Effector memory CD8-positive, alpha-beta T cell (primary cell): ENCODE measurements at places on chromosomes 2 and 18.

DNA sequence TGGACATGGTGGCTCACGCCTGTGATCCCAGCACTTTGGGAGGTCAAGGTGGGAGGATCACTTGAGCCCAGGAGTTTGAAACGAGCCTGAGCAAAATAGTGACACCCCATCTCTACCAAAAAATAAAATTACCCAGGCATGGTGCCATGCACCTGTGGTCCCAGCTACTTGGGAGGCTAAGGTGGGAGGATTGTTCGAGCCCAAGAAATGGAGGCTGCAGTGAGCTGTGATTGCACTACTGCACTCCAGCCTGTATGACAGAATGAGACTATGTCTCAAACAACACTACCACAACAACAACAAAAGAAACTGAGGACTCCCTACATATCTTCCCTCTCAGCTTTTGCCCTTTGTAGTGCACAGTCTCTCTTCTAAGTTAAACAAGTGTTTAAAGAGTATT lies 53.3 kb upstream of the UPP2 start:
- no peaks in the 10 kb centered on the region for H3K4me1 ChIP-seq
- H3K4me3 ChIP-seq: no peak overlapping the region
- no peaks in the 10 kb centered on the region for H3K36me3 ChIP-seq
- H3K27ac ChIP-seq: no peak overlapping the region
- H3K27me3 ChIP-seq: peaks cover 44% of the 10 kb centered on the region
- no peak for DNase-seq

DNA sequence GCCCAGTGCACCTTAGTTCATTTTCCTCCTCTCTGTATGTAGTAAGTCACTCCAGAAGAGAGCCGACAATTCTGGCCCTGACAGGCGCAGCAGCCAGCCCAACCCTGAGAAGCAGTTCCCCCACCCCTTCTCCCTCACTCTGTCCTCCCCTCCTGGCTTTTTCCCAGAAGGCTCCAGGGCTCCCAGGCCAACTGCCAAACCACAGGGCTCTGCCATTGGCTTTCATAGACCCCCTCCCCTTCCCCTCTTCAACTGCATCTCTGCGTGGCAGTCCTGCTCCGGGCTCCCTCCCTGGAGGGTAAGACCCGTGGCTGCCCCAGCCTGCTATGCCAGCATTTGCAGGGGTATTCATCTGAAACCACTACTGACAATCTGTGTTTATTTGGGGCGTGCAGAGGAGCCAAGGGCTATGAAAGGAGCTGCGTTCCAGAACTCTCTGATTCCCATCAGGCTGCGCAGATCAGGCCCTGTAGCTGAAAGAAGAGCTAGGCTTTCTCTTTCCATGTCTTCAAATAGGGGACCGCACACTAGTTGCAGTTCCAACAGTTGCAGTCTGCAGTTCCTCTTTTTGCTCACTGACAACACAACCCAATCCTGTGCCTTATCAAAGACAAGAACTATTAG lies 388.6 kb upstream of the TNP1 start:
- H3K4me1 ChIP-seq: peaks cover 1% of the 10 kb centered on the region
- no peak overlapping the region for H3K4me3 ChIP-seq
- DNase-seq: no peak
- H3K27ac ChIP-seq: no peak overlapping the region
- peaks cover 8% of the 10 kb centered on the region for H3K27me3 ChIP-seq

DNA sequence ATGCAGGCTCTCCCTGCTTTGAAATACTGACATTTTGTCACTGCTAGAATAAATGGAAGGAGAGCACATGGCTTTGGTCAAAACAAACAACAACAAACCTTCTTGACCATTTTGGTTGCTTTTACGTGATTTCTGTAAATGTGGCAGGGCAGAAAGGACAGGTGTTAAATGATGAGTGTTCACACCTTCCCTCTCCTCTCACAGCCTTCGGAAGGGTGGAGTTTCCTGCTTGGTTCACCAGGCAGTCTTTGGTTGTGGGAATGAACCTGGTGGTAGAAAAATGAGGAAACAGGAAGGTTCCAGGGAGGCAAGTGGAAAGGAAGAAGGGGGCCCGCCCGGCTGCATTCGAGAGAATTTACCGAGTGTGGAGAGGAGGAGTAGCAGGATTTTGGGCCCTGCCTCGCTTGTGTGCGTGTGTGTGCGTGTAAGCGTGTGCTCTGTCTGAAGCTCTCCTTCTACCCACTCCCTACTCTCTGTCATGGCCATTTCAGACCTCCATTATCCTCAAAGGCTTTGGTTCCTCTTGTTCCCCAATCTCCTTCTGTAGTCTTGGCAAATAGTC lies 23.7 kb upstream of the SPP2 start:
- H3K36me3 ChIP-seq: peaks cover 8% of the 10 kb centered on the region
- DNase-seq: no peak
- peak overlapping the region; percentile 84 for H3K4me3 ChIP-seq
- H3K4me1 ChIP-seq: peaks cover 61% of the 10 kb centered on the region
- no peaks in the 10 kb centered on the region for H3K27me3 ChIP-seq

DNA sequence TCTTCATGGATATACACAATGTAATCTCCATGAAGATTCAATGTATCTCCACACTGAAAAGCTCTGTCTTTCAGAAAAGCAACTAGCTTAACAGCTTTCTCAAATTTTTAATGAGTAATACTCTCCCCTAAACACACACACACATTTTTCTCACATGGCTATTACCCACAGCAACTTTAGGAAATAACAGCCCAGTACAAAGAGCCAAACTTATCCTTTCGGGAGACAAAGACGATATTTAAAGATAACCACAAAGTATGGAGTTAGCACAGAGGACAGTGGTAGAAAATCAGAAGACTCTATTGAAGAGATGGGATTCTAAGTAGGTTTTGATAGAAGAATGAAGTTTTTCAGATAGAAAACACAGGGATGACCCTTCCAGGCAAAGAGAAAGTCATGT lies 394.9 kb upstream of the TRIB2 start:
- no peak overlapping the region for H3K27ac ChIP-seq
- no peaks in the 10 kb centered on the region for H3K4me1 ChIP-seq
- H3K27me3 ChIP-seq: peaks cover 29% of the 10 kb centered on the region
- H3K4me3 ChIP-seq: no peak overlapping the region
- DNase-seq: no peak

GRCh38 chr2:235146871-235147565 lies 195.2 kb downstream of the SH3BP4 start:
- H3K4me3 ChIP-seq: no peak overlapping the region
- peaks cover 34% of the 10 kb centered on the region for H3K27me3 ChIP-seq
- no peak overlapping the region for H3K27ac ChIP-seq
- no peak for DNase-seq
- H3K36me3 ChIP-seq: no peaks in the 10 kb centered on the region

- peaks cover 11% of the 10 kb centered on the region for H3K36me3 ChIP-seq
- H3K4me3 ChIP-seq: no peak overlapping the region
- DNase-seq: no peak
- peaks cover 16% of the 10 kb centered on the region for H3K4me1 ChIP-seq
- peak overlapping the region; percentile 96 for H3K27ac ChIP-seq
Measured at GRCh38 chr2:64656379-64656778, 2.7 kb upstream of the SERTAD2 start.

DNA sequence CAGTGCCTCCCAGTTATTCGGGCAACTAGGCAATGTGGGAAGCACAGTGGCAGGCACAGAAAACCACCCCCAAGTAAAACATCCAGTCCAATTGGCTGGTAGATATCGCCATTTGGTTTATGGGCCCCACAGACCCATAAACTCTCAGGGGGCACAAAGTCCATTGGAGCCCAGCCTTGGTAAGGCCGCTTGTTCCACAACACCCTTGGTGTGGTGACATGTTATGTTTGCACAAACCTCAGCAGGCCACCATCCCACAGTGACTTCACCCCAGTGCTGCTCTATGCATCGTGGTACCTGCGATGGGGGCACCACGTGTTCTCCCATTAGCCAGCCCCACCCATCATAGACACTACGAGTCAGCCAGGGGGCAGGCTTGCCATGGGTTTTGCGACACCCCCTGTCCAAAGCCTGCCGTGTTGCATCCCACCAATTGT lies 18.5 kb downstream of the PHOSPHO2 start:
- no peak for DNase-seq
- H3K27ac ChIP-seq: no peak overlapping the region
- H3K4me1 ChIP-seq: no peaks in the 10 kb centered on the region
- H3K36me3 ChIP-seq: no peaks in the 10 kb centered on the region
- H3K4me3 ChIP-seq: no peak overlapping the region

- H3K27me3 ChIP-seq: peaks cover 9% of the 10 kb centered on the region
- peaks cover 2% of the 10 kb centered on the region for H3K36me3 ChIP-seq
- H3K4me3 ChIP-seq: no peak overlapping the region
- no peaks in the 10 kb centered on the region for H3K4me1 ChIP-seq
- no peak overlapping the region for H3K27ac ChIP-seq
Measured at GRCh38 chr18:37476182-37476581, 89.4 kb downstream of the CELF4 start.

DNA sequence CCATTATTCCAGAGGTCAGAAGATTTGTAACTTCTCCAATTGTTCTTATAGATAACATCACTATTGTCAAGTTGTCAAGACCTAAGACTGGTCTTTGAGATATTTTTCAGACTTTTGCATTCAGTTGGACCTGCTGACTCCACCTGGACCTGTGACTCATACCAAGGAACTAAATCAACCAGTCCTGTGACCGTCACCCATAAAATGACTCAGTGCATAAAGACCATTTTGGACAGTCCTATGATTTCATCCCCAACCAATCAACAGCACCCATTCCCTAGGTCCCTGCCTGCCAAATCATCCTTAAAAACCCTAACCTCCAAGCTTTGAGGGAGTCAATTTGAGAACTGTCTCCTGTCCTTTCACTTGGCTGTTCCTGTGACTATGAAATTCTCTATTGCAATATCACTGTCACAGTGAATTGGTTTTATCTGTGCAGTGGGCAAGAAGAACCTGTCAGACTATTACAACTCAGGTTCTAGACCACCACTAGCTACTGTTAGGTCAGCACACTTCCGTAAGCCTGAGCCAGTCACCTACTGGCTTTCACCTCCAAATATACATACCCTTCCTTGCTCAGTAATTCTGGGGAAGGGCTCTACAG lies 17.1 kb downstream of the DPP4 start:
- DNase-seq: no peak
- no peaks in the 10 kb centered on the region for H3K36me3 ChIP-seq
- no peaks in the 10 kb centered on the region for H3K27me3 ChIP-seq
- H3K27ac ChIP-seq: peak overlapping the region; percentile 83
- peaks cover 33% of the 10 kb centered on the region for H3K4me1 ChIP-seq

DNA sequence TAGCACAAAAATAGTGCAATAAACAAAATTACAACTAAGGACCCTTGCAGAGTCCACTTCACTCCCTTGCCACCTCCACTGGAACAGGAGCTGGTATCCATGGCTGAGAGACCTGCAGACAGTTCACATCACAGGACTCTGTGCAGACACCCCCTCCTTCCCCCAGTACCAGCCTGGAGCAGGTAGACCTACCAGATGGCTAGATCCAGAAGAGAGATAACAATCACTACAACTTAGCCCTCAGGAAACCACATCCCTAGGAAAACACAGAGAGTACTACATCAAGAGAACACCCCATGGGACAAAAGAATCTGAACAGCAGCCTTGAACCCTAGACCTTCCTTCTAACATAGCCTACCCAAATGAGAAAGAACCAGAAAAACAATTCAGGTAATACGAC lies 49.8 kb downstream of the FBXO15 start:
- peaks cover 45% of the 10 kb centered on the region for H3K27me3 ChIP-seq
- no peak overlapping the region for H3K4me3 ChIP-seq
- DNase-seq: no peak
- H3K4me1 ChIP-seq: no peaks in the 10 kb centered on the region

DNA sequence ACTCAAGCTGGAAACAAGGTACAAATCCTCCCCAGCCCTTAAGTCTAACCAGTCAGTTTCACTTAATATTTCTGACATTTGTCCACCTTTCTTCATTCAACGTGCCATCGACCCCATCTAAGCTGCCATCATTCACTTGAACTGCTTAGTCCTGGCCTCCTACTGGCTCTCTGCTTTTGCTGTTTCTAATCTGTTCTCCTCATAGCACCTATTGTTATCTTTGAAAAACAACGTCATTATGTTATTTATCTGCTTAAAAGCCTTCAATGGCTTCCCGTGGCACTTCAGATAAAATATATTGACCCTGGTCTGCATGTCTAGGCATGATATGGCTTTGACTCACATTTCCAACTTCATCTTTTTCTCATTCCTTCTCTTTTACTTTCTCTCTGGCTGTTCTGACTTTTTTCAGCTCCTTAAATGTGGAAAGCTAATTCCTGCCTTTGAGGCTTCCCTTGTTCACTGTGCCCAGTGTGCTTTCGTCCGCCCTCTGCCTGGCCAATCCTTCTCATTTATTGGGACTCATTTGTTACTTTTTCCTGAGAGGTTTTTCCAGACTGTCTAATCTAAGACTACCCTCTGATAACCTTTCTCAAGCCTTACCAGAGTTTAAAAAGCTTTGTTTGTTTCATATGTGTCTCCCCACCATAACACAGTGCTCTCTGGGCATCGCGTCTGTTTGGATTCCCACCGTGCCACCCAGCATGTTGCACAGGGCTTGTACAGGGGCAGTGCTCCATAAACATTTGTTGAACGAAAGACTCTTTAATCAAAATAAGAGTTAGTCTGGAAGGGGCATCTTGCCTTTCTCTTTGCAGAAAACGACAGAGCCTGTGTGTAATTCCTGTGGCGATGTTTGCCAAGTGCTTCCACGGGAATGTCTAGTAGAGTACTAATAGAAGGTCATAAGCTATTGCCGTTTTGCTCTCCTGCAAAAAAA lies 183.9 kb downstream of the FMNL2 start:
- no peak overlapping the region for H3K27ac ChIP-seq
- H3K4me1 ChIP-seq: no peaks in the 10 kb centered on the region
- no peak for DNase-seq
- H3K4me3 ChIP-seq: no peak overlapping the region
- H3K36me3 ChIP-seq: no peaks in the 10 kb centered on the region

- H3K36me3 ChIP-seq: no peaks in the 10 kb centered on the region
- H3K27ac ChIP-seq: no peak overlapping the region
- no peak for DNase-seq
- no peak overlapping the region for H3K4me3 ChIP-seq
Measured at GRCh38 chr2:159635006-159635789, 18.9 kb upstream of the BAZ2B start.

DNA sequence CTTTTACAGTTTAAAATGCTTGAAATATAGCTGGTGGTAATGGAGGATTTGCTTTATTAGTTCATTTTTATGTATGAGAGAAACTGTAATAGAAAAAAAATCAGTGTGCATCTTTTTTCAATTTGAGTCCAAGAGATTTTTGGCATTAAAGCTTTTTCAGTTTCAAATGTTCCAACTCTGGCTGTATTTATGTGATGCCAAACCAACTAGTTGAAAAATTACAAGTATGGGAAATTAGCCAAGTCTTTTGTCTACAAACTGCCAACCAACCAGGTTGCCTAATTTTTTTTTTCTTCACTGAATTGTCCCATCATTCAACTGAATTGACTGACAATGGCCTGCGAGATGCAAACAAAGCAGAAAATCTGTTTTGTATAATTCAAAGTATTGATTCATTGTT lies 95.7 kb downstream of the ICOS start:
- H3K4me1 ChIP-seq: no peaks in the 10 kb centered on the region
- H3K36me3 ChIP-seq: no peaks in the 10 kb centered on the region
- no peak overlapping the region for H3K27ac ChIP-seq
- H3K4me3 ChIP-seq: no peak overlapping the region
- H3K27me3 ChIP-seq: no peaks in the 10 kb centered on the region
- no peak for DNase-seq
